ENCODE measurements at places on chromosomes 7 and 10.

DNA sequence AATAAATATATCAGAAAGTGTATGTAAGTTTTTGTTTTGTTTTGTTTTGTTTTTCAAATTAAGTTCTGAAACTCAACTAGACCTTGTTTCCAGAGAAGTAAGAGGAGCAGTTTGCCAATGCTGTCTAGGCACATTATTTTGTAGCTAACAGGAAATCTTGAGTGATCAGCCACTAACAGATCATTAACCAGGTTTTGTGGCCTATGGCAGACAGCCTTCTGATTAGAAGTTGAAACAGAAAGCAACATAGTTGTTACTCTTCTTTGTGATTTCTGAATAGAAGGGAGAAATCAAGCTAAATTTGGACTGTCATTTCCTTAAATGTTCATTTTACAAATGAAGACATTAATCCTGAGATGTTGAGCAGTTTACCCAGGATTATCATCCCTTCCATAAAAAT, 142.6 kb downstream of the PLXDC2 start:
- DNase-seq = no peak

GRCh38 chr10:3464760-3465405, 292.3 kb upstream of the PITRM1 start:
- no peak for DNase-seq

- no peak for DNase-seq
Measured at GRCh38 chr10:59585046-59585700, 124.5 kb downstream of the SLC16A9 start.

DNA sequence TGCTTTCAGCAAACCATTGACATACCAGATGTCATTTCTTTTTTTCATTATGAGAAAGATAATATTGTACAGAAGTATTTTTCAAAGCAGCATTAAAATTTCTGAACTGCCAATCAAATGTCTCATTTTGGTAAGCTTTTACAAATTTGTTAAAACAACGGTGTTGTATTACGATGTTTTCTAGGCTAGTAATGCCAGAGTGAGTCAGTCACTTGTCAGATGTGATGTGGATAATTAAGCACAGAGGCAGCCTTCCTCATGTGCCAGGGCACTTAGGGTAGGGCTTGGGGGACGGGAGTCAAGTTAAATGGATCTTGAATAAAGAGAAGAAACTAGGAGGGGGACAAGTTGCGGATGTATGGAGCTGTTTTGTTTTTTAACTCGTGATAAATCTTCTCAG, 10.1 kb downstream of the PSTK start:
- DNase-seq = no peak

DNA sequence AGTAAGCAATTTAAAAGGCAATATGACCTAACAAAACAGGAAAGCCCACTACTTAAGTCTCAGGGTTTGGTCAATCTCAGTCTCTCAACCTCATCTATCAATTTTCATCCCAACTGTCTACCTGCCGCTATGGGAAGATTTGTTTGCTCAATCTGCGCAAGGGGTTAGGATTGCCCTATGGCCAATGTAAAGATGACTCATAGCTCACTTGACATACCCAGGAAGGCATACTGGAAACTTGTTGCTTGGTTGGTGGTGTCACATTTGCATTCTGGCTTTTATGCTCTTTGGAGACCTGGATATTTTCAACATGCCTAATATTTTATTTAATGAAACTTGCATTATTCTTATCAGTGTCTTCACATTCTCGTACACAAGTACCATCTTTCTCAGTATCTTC, 78.1 kb upstream of the TMEM196 start:
- DNase-seq = no peak

GRCh38 chr7:114214466-114214865, 200.1 kb upstream of the FOXP2 start:
- DNase-seq = no peak

DNA sequence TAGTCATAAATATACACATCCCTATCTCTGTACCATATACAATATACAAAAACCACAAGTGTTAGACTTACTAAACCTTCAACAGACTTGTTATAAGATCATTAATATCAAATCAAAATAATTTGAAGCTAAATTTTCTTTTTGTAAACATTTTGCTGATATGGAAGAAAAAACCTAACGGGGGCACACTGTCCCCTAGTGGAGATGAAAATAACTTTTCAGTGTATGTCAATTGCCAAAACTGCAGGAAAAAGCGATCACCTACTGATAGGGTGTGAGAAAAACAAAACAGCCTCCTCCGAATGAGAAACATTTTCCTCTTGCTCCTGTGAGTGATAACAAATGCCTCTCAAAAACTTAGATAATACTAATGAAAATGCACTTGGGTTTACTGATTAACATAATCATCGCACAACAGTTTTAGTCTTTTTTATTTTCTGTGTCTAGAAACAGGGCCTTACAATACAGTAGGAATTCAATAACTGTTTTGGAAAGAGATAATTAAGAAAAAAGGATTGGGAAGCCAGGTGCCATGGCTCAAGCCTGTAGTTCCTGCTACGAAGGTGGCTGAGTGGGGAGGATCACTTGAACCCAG, 322.7 kb downstream of the CRPPA start:
- no peak for DNase-seq

DNA sequence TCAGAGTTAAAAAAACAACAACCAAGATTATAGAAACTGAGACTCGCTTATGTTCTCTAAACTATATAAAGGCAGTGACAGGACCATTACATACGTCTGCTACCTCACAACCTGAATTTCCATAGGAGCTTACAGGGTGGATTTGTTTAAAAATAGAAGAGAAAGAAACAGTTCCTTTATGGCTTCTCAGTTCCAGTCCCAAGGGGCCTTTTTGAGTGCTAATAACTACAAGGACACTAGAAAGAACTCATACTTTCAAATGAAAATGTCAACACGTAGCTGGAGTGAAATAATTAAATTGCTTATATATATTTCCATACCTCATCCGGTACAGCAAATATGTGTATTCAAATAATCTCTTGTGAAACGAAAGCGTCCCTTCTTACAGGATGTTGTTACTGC, 19.7 kb downstream of the TSPAN12 start:
- no peak for DNase-seq

- no peak for DNase-seq
Measured at GRCh38 chr10:77925795-77926565, 575 bp downstream of the DLG5 start.

GRCh38 chr7:91801331-91801983, 79.0 kb downstream of the MTERF1 start:
- no peak for DNase-seq

DNA sequence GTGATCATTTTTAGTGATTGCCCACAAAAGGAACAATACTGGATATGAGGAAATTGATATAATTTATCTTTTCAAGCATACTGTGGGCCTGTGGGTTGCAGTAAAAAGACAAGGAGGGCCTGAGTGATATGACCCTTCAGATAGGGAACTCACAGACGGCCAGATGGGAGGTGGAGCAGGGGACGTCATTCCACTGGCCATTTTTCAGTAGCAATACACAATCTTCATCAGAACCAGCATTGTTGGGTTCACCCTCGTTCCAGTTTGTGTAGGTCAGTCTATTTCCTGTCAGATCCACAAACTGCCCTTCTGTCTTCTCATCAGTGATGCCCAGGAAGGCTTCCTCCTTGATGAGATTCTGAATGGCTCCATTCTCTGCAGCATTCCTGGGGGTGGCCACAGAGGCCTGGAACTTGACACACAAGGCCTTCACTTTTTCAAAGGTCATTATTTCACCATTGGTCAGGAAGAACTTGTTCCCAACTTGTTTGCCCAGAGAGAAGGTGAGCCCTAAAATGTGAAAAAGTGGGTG, 4.5 kb downstream of the MBL2 start:
- DNase-seq = no peak

- no peak for DNase-seq
Measured at GRCh38 chr10:69831231-69831855, 29.6 kb downstream of the COL13A1 start.

GRCh38 chr7:155594961-155595366, 48.6 kb upstream of the CNPY1 start:
- no peak for DNase-seq

GRCh38 chr7:108010377-108010776, 7.4 kb upstream of the LAMB1 start:
- DNase-seq = no peak

DNA sequence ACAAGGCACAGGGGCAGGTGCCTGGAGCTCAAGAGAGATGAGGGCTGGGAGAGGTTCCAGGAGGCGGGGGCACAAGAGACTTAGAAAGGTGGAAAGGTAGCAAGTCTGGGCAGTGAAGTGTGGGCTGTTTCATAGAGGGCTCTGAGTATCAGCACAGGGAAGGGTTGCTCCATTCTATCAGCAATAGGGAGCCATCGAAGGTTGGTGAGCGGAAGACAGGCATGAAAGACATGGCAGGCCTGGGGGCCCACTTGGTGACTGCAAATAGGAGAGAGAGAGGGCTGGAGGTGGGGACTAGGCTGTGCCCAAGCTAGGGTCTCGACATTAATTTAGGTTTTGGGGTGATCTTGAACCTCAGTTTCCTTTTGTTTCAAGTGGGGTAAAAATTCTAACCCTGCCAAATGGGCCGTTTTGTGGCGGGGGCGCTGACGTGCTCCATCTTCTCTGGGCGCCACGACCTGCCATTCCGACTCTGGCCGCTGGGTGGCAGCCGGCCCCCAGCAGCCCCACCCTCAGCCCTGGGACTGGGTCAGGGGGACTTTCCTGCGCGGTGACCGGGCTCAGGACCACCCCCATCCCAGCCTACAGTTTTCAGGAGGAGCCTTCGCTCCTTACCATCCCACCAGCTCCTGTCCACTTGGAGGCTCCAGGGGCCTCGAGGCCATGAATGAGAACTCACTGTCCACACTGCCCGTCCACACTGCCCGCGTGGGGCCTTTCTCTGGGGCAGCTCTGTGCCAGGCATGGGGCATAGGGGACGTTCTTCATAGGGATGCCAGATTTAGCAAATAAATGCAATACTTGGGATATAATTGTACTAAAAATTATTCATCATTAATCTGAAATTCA, 37.2 kb upstream of the PCBD1 start:
- no peak for DNase-seq

GRCh38 chr7:27048438-27048837, 47.4 kb downstream of the HOXA1 start:
- no peak for DNase-seq

DNA sequence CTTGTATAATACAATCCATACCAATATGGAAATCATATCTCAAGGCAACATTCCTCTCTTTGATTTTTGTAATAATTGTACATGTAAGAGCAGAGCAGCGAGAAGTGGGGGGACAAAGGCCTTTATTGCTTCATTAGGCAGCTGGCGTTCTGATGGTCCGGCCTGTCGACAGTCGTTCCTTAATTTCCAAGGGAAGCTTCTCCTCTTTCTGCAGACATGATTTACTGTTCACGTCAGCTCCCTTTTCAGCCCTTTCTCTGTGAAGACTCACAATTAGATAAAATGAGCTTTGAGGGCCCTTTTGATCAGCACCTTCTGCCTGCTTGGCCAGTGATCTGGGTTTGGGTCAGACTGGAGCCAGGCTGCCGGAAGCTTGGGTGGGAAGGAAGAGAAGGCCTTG, 65.6 kb upstream of the CTBP2 start:
- no peak for DNase-seq

- no peak for DNase-seq
Measured at GRCh38 chr10:25026463-25026862, 10.1 kb downstream of the THNSL1 start.

DNA sequence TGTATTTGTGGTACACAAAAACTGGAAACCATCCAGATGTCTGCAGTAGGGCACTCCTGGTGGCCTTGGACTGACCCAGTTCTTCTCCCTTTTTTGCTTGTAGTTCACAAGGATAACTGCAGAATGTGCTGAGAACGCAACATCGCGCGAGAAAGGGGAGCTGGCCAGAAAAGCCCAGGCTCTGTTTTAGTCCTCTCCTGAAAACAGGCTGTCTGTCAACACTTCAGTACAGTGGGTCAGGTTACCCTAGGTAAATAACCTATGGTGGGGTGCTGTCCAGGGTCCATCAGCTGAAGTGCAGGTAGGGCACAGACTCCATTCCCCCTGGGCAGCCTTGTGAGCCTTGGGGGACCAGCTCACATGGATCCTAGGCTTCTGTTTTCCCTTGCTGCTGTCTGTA, 495.8 kb downstream of the MDFIC start:
- no peak for DNase-seq

GRCh38 chr7:39608278-39608677, 15.1 kb upstream of the RALA start:
- no peak for DNase-seq

All from smooth muscle cell of the brain vasculature (primary cell).